ENCODE measurements at places on chromosomes 7 and 10.
A peak's percentile ranks its signal among the peaks of the same experiment; 100 is the strongest.

- no peak for DNase-seq
Observed at GRCh38 chr7:141320287-141320686, 230.9 kb upstream of the AGK start.

DNA sequence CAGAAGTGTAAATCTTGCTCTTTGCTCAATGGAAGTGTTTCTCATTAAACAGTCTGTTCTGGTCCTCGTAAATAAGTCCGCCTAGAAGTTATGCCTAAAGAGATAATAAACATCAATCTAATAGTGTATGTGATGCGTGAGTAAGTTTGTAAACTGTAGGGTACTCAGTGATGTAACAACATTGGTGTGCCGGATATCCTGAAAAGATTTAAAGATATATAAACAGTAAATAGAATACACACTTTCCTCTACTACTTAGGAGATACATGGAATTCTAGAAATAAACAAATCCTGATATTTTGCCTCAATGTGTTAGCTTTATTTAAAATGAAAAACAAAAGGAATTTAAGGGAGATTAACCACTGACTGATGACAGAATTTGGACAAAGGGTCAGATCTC, 123.5 kb downstream of the AHR start:
- no peak for DNase-seq

DNA sequence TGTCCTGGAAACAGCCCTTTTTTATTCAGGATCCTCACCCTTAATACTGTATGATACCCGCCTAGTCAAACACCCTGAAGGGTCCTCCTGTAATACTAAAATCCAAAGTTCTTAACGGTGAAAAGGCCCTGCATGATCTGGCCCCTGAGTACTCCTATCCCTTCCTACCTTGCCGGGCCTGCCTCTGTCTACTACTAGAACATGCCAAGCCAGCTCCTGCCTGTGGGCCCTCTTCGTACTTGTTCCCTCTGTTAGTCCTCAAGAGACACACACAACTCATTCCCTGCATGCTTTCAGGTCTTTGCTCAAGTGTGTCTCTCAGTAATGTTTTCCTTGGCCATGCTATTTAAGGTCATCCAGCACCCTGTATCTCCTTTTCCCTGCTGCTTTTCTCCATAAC, 5.0 kb upstream of the WAPL start:
- no peak for DNase-seq

- DNase-seq, result no peak
Observed at GRCh38 chr7:116342125-116342524, 131.8 kb downstream of the TES start.

GRCh38 chr10:63929831-63930467, 408.7 kb downstream of the REEP3 start:
- peak; percentile 92 for DNase-seq

GRCh38 chr7:2613931-2614600, 17.7 kb upstream of the TTYH3 start:
- peak; percentile 94 for DNase-seq

DNA sequence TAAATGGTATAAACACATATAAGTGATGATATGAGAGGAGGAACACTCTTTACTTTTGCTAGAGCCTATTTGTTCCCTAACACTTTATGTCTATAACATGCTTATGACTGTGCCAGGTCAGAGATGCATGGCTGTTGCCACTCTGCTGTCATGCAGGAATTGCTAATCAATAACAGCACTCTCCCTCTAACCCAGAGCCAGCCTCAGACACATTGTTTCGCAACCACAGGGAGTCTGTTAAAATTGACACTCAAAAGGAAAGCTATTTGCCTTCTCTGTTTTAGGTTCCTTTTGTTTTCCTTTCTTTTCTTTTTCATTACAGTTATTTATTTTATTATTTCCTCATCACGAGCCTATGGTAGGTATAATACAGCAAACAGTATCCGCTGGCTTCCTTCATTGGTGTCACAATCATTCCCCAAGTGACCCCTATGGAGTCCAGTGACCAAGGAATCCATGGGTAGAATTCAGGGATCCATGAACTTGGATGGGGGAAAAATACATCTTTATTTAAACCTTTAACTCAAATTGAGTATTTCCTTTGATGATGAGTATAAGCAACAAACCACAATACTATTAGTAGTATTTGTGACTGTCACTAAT, 6.8 kb downstream of the PON2 start:
- DNase-seq, result no peak

- DNase-seq, result no peak
Observed at GRCh38 chr7:94442639-94443038, 47.9 kb downstream of the COL1A2 start.

DNA sequence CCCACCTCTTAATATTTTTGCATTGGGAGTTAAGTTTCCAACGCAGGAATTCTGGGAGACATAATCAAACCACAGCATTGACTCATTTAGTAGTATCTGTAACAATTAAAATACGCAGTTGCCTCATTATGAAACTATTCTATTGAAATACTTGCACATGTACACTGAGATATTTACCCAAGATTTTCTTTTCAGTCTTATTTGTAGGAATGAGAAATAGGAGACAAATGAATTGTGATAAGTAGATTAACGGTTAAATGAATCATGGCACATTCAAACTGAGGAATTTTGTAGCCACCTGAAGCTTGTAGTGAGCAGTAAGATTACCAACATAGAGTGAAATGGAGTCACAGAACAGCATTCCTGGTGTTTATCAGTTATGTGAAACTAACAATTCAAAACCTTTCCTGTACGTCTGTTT, 18.1 kb downstream of the RP9 start:
- DNase-seq, result no peak

- DNase-seq, result no peak
Observed at GRCh38 chr10:14293526-14293925, 37.2 kb downstream of the FRMD4A start.

DNA sequence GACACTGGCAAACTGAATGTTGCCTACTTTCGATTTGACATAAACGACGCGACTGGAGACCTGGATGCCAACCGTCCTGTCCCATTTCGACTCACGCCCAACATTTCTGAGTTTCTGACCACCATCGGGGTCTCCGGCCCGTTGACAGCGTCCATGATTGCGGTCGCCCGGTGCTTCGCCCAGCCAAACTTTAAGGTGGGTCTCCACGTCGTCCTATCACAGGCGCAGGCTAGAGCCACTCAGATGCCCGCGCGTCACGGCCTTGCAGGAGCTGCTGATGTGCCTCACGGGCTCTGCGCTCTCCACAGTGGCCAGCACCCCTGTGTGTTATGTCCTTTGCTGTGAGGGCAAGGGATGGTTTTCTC, 132.6 kb downstream of the SMURF1 start:
- no peak for DNase-seq
